ENCODE measurements at places on chromosomes 5 and 9.

DNA sequence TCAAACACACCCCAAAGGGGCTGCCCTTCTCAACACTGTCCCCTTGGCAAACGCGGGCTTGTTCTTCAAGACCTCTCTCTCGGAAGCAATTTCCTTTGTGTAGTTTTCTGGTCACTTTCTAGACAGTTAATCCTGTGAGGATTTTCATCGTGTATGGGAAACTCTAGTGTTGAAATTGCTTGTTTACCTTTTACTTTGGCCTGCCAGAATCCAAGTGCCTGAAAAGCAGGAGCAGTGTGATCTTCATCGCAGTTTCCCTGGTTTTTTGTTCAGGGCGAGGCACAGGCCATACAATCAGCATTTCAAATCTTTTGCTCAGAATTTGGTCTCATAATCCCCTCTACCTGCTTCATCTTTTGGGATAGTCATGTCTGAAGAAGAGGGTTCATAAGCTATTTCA, 115.7 kb upstream of the C9orf72 start:
- no peak for DNase-seq

DNA sequence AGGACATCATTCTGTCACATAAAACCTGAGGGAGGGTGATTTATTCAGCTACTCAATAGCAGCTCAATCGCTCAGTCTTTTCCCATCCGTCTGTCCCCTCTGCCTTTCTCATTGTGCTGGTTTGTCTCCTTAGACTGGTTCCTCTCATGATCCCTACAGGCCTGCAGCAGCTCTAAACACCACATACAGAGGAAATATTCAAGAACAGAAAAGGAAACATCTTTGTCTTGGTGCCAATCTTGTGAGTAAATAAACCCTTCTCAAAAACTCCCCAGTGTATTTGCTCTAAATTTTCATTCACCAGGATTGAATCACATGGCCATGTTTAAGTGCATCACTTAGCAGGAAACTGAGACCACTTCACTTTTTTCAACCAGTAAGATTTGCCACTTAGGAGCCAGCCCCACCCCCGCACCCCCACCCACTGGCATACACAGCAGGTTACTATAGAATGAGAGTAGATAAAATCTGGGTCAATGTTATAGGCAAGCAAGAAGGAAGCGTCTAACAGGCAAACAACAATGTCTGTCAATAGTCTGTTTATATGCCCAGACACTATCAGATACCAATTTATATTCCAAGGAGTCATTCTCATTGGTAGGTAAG, 895.5 kb upstream of the DMAC1 start:
- no peak for DNase-seq

DNA sequence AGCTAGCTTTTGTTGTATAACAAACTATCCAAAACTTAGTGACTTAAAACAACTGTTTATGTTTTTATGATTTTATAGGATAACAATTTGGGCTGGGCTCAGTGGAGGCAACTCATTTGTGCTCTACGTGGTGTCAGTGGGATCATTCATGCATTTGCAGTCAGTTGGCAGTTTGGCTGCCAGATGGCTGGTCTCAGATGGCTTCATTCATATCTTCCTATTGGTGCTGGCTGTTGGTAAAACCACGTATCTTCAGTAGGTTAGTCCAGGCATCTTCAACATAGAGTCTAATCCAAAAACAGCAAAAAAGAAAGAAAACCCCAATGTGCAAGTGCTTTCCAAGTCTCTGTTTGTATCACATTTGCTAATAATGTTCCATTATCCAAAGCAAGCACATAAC, 51.7 kb upstream of the RIC1 start:
- DNase-seq, result no peak

DNA sequence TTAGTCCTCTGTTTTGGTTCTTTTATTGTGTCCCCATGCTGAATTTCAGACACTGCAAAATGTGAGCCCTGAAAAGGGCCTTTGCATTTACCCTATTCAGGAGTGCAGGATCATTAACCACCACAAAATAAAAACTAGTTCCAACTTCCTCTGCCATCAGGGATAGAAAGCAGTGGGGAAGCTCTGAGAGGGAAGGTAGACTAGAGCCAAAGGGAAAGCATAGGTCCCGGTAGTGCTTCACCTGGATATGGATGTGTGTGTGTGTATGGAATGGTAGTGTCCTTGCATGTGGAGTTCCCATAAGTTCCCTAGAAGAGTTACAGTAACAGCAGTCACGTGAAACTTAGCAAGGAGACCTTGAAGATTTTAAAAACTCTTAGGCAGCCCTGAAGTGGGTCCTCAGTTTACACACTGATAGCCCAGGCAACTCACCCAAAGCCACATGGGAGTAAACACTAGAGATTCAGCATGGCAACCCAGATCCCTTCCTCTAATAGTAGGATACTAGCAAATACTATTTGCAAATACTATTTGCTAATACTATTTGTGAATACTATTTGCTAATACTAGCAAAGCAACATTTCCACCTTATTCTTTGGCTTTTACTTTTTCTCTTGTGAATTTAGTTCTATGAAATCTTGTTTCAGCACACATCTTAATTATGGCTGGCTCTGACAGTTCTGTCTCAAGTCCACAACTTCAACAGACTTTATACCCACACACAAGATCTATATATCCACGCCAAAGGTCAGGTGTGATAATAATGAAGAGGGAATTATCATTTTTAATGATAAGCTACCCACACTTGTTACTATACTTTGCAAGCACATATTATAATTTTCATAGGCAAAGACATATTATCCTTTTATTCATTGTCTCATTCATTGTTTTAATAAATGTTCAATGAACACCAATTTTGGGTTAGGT, 70.4 kb upstream of the IFNE start:
- DNase-seq, result no peak

DNA sequence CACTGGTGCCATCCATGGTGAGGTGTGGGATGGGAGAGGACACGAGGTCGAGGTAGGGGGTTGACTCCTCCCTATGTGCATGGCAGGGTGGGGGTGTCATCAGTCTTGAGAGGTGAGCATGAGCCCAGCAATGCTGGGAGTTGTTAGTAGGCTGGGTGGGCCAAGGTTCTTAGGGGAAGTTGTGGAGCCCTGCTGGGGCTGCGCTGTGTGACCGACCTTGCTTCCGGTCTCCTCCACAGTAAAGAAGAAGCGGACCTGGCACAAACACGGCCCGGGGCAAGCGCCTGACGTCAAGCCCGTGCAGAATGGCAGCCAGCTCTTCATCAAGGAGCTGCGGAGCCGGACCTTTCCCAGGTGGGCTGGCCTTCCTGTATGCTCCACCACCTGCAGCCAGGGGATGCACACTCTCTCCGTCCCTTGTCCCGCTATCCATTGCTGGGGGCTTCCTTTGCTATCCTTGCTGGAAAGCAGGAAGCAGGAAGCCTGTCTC, 59.8 kb downstream of the PHF2 start:
- no peak for DNase-seq

DNA sequence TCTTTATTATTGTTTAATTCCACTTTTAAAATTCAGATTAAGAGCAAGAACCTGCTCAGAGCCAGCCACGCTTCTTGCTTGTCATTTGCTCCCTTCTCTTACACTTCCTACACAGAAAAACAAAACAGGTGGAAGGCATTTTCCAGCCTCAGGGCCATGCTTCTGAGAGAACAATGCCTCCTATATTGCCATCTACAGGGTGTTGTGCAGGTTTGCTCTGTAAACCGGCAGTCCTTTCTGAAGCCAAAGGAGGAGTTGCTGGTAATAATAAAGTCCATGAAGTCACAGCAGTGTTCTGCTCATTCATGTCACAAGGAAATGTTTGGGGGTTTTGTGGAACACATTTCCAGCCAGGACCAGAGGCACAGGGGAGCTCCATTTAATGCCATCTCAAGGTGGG, 16.1 kb upstream of the PRLR start:
- DNase-seq, result no peak

DNA sequence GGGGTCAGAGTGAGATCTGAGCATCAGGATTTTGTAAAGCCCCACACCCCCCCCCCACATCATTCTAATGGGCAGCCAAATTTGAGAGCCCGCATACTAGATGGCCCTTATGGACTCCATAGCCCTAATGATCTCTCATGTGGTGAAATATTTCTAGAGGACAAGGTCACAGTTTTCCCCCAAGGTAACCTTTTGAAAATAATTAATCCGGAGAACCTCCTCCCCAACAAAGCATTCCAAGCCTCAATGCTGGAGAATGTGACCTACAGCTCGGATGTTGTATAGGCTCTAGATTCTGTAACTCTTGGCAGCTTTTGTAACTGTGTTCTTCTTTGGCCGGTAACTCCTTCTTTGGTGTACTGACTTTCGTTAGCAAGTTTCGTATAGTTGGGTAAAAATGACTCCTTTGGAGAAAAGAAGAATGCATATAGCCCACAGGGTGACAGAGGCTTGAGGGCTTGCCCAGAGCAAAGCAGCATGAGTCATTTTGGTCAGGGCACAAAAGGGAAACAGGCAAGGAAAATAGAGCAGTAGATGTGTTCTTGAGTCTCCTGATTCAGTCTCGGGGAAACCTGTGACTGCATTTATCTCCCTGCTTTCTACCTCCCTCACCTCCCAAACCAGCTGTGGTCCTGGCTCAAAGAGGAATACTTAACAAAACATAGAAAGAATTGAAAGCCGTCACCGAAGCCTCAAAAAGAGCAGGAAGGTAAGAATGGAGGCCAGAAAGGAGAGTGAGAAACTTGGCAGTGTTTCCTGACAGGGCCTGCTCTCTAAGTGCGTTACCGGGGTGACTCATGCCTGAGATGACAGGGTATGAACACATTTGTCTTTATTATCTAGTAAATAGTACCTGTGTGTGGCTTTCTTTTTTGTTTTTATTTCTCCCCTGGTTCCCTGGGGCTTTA, 6.6 kb upstream of the XPA start:
- DNase-seq, result peak; percentile 92

DNA sequence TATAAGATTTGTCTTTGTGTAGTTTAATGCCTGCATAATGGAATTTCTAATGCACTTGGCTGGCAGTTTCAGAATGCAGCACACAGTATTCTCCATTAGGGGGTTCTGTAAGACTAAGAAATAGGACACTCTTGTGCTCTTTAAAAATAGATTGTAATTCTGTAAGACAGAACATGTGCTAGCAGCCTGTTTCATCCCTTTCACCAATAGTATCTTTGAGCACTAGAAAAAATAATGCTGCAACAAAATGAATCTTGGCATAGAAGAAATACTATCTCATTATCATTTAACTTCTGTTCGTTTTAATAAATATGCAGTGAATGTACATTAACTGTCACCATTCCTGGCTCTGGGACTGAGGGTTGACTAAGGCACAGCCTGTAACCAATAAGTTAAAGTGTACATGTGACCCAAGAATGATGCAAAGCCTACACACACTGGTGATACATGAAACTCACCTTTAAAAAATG, 23.8 kb upstream of the ZNF622 start:
- DNase-seq, result peak; percentile 76

DNA sequence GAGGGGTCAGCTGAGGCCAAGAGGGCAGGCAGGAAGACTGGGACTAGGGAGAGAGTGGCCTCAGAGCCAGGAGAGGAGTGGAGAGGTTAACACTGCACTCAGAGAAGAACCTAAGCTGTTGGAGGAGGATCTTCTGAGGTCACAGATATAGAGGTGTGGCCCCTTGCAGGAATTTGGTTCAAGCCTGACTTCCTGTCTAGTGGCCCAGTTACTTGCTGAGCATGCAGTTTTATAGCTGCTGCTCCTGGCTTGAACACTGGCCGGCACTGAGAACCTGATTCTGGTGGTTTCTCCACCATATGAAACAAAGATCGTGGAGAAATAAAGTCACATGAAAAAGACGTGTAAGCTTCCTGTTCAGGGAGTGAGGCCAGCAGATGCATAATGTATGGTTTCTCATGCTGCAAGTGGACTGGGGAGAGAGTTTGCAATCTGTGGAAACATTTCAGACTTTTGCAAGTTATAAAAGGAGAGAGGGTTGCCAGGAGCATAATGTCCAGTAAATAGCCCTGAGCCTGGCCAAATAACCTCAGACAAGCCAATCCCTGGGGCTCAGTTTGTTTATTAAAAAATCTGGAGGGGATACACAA, 82.6 kb downstream of the GALNT10 start:
- no peak for DNase-seq

DNA sequence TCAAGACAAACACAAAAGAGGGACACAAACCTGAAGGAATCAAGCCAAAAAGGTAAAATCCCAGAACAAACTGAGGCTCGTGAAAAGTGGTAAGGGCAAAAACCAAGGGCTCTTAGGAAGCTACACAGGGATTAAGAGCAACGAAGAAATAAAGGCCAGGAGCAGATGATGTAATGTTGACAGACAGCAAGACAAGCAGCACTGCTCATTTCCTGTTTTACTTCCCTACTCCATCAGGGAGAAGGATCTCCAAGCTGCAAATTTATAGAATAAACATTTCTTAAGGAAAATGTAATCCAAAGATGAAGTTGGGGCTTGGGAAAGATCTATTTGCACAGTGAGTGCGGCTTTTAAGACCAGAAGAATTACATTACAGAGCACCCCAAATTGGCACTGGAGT, 182.3 kb upstream of the MAP1B start:
- peak; percentile 19 for DNase-seq

DNA sequence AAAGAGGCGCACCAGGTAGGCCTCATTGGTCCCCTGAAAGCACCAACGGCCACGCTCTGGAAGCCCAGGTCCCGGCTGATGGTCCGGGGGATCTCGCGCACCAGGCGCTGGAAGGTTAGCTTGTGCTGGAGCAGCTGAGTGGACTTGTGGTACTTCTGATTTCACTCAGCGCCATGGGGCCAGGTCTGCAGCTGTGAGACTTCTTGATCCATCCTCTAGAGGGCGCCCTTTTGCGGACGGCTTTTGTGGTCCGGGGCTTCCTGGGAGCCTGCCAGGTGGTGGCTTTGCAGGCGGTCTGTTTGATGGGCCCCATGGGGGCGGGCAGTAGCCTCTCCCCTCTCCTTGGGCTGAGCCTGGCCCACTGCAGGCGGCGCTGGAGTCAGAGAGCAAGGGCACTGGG, 10.4 kb downstream of the TAF11L12 start:
- no peak for DNase-seq

DNA sequence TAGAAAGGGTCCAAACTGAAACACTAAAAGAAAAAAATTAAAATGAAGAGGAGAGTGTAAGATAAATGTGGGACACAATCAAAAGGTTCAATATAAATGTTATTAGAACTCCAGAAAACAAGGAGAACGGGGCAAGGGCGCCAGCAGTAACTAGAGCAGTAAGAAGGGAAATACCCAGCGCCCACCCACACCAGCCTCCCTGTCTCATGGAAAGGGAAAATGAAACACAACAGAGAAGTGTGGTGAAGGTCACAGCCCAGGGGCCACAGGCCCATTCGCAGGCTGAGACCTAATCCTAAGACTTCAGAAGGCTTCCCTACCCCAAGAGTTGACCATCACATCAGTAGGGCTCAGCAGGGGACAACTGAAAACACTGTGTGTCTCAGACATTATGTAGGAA, 45.8 kb upstream of the CLK4 start:
- no peak for DNase-seq

DNA sequence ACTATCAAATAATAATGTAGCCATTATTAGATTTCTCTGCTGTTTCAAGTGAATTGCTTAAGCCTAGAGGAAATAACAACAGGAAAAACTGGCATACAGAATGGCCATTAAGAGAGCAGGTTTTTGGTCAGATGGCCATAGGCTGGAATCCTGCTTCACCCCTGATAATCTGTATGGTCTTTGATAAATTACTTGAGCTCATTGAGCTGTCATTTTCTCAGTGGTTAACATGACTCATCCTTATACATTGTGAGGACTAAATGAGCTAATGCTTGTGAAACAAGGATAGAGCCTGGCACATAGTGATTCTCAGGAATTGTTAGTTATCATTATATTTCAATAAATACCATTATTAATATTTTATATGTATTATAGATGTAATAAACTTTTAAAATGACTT, 516.5 kb downstream of the KIF4B start:
- DNase-seq, result no peak

- DNase-seq, result peak; percentile 17
Observed at GRCh38 chr5:35470866-35471265, 146.8 kb upstream of the SPEF2 start.

- DNase-seq, result no peak
Observed at GRCh38 chr5:159198063-159199036, 11.0 kb downstream of the RNF145 start.
